ENCODE measurements at places on chromosomes 5 and 9.

DNA sequence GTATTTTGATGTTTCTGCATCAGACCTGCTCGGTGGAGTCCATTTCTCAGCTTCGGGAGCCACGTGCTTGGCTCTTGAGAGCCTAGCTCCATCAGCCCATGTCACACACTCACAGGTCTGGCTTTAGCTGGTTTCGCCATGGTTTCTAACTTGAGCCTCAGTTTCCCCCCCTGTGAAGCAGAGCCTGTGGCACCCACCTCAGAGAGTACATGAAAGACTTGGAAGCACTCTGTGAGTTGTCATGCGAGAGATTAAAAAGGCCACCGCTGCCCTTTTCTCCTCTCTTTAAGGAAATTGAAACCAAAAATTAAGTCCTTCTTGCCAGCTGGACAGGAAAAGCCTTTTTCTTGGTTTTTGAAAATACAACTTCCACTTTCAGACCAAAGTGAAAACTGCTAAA, 8.8 kb downstream of the TENT4A start:
- no peak for DNase-seq

GRCh38 chr9:96515621-96516470, 65.9 kb downstream of the HABP4 start:
- no peak for DNase-seq

DNA sequence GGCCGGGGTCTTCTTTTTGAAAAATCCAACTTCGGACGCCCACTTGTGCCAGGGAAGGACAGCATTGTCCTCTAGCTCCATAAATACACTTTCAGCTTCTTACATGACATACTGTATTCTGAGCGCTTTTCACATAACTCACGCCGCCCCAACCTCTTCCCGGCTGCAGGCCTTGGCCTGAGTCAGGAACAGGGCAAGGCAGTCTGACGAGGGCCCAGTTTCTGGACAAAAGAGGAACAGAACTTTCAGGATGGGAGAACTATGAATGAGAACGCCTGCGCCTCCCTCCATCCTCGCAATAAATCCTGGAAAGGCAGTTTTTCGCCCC, 650 bp downstream of the DCTN4 start:
- no peak for DNase-seq

DNA sequence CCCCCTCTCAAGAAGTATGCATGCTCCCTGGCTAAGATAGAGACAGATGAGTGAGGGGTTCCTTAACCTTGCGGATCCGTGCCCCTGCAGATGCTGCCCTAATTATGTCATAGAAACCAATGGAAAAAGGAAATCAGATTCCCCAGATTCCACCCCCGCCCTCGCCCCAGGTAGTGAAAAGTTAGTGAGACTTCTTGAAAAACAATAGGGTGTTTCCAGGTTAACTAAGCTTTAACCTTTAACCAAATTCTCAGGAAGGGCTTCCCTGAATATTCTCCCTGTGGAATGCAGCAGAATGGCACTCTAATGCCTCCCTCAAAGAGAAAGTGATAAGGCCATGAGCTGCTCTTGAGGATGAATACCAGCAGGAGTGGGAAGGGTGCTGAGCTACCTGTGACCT, 116.0 kb upstream of the RANBP3L start:
- no peak for DNase-seq

- DNase-seq = no peak
Observed at GRCh38 chr9:98468567-98469239, 213.3 kb upstream of the TBC1D2 start.

GRCh38 chr9:137545123-137545522, 5.1 kb downstream of the PNPLA7 start:
- no peak for DNase-seq

DNA sequence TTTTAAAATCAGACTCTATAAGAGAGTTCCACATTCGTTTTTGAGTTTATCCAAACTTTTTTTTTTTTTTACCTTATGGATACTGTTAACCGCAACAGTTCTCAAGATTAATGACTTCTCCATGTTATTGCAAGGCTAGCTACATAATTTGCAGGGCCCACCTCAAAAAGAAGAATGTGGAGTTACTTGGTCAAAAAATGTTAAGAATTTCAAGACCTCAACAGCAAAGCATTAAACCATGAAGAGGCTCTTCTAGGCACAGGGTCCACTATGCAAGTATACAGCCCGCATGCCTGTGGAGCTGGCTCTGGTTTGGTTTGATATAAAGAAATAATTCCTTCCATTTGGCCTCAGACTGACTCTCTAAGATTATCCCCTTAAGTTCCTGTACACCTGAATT, 133.3 kb upstream of the TLX3 start:
- DNase-seq = no peak

Data from activated CD4-positive, alpha-beta T cell treated with anti-CD3 and anti-CD28 coated beads, Interleukin-2, Interleukin-6, amounts not matched to agents 100 ng/mL and 50 ng/mL, durations not matched to agents 16 hours and 8 hours (primary cell).